ENCODE measurements at places on chromosomes 2 and 18.

GRCh38 chr2:149399934-149400615 lies 69.7 kb downstream of the LYPD6 start:
- no peak for DNase-seq

DNA sequence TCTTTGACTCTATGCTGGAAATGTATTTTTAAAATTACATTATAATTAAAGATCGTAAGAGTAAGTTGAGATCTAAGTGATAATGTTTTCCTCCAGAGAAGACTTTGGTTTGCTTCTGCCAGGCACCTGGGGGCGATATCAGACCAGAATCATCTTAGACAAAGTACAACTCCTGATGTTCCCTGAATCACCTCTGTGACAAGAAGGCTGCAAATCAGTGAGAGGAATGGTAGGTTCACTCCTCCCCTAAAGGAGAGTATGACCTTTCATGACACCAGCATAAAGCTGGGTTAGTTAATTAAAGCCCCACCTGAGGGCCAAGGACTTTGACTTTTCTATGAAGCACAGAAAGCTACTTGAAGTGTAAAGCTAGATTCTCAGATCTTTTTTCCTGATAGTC lies 114.4 kb upstream of the DTNA start:
- DNase-seq, result no peak

DNA sequence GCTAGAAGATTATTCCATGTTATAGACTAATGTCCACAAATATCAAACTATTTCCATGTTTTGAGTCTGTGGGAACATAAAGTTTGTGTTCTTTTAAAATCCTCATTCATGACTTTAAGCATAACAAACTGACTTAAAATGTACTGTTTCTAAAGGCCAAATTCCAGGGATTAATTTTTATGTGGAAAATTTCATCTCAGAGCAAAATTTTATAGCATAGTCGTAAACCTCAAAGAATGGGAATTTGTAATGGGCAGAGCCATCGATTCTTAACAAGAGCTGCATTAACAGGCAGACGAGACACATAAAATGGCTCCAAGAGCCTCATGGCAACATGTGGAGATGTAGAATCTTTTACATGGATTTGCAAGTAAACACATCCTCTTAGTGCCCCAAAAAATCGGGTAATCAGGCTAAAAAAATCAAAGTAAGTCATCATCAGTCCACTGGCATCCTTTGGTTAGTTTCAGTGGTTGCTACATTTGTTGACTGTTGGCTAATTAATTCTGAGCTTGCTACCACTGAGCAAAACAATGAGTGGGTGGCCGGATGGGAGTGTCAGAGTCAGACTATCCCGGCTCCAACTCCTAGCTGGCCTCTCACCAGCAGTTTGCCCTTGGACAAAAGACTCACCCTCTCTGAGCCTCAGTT lies 119.6 kb downstream of the FAM210A start:
- no peak for DNase-seq

DNA sequence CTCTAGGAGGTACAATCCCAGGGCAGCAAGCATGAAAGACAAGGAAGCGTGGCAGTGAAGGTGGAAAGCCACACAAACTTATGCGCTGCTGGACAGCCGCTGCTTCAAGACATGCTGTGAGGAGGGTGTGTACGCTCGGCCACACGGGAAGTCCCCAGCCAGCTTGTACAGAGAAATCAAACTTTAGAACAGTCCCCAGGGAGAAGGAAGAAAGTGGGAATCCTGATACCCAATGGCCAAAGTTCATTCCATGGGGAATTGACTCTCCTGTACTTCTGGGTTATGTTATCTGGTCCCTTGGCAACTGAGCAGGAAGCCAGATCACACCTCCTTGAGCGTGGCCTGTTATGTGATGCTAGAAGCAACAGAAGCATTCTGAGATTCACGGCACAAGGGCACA lies 86.1 kb upstream of the BOD1L2 start:
- no peak for DNase-seq

DNA sequence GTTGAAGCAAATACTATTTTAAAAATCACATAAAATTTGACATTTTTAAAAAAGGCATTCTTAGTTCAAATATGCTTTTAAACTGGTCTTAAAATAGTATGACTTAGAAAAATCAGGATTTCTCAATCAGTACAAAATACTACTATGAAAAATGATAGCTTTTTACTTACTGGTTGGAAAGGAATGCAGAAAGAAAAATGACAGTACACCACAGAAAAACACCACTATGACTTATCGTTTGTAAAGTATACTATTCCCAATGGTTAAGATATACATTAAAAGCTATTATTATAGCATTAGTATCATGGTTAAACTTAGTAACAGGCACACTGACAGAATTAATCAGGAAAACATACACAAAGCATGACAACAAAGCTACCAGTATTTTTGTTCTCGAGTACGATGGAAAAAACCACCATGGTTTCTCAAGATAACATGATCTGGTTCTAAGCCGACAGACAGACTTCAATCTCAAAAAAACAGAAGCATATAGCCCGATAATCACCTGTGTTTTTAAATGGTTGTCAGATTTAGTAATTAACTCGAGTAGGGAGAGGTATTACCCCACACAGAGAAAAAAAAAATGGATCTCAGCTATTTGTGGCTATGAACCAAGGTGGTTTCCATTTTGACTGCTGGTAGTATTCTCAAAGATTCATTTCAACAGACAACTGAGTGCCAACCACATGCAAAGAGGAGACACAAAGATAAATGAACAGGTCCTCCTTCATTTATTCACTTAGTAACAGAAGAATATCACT lies 39.1 kb downstream of the CUL3 start:
- DNase-seq, result no peak

DNA sequence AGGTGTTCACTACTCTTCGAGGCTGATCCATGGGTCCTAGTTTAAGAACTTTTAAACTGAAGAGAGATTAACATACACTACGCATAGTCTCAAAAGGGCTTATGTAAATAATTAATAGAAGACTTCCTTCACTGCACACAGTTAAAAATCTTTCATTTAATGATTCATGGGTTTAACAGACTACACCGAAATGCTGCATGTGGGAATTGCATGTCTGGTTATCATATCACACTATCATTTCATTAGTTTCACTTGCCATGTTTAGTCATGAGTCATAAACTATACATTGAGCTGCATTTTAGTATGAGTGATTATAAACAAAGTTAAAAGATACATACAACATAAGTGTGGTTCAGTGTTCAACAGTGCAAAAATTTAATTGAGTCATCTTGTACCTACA lies 31.2 kb downstream of the GLS start:
- no peak for DNase-seq

- no peak for DNase-seq
Measured at GRCh38 chr2:65528241-65528574, 95.8 kb upstream of the SPRED2 start.

DNA sequence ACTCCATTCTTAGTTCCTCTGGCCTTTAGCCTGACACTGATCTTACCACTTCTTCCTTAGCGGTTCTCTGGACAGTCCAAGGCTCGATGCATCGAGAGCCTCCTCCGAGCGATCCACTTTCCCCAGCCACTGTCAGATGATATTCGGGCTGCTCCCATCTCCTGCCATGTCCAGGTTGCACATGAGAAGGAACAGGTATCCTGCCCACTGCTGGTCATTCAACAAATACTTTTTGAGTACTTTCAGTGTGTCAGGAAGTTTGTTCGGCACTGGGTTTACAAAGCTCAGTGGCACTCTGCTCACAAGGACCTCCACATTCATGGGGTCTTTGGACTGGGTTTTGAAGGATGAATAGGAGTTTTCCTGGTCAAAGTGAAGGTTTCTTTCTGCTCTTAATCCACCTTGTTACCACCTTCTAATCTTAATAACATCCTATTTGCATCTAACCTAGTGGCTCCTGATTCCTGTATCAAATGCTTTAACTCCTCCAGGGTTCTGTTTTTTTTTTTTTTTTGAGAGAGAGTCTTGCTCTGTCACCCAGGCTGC lies 25.8 kb downstream of the GCKR start:
- DNase-seq, result no peak

DNA sequence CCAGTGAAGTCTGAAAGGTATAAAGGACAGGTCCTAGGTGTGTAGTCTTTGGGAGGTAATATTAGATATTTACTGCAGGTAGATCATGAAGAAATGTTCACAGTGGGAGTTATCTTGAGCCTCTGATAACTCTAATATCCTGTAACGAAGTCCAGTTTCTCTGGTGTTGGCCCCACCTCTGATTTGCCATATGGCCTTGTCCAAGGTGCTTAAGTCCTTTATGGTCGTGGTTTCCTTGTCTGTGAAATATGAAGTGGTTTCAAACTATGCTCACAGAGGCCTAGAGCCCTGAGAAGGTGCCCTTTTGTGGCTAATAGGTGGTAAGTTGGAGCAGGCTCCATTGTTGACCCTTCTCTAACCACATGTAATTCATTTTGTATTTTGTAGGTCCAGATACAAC lies 190.7 kb downstream of the ICOS start:
- no peak for DNase-seq
